ENCODE measurements at places on chromosomes 5 and 9.

GRCh38 chr5:150562832-150563231, 54.9 kb downstream of the NDST1 start:
- peak; percentile 68 for DNase-seq

GRCh38 chr9:100350188-100350587, 2.6 kb downstream of the TEX10 start:
- no peak for DNase-seq

DNA sequence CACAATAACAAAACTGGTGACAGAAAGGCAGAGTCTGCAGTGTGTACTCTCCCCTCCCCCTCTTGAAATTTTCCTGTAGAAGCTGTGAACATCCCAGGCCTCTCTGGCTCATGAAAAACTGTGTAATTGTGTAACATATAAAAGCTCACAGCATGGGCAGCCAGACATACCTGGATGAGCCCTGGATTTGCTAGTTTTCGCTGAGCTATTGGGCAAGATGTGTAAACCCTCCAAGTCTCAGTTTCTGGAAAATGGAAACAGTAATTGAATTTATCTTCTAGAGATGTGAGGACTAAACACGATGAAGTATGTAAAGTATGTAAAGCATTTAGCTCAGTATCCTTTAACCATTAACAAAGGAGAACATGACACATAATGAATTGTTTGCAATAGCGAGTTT, 143.2 kb upstream of the ANKH start:
- DNase-seq = no peak

GRCh38 chr9:108356806-108357205, 499.0 kb downstream of the ACTL7B start:
- DNase-seq = peak; percentile 11

GRCh38 chr9:129665814-129666520, 520 bp downstream of the PRRX2 start:
- DNase-seq = no peak

- no peak for DNase-seq
These were observed 197.4 kb upstream of the ELL2 start for GRCh38 chr5:96159043-96159442.

DNA sequence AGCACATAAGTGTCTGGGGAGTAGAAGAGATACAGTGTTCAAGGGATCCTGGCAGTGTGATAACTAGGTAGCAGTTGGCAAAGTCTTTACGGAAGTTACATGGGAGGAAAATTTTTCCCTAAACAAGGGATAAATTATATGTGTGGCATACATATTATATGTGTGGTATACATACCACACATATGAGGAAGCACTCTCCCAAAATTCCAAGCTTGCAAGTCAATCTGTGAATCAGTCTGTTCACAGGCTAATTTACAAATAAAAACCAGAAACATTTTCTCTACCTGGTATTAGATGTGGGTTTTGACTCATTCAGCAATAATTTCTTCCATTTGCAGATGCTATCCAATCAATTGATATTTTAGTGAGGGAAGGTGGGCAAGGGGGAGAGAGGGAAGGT, 110.0 kb downstream of the ISOC1 start:
- no peak for DNase-seq

GRCh38 chr5:55096182-55096581, 6.3 kb upstream of the GZMA start:
- no peak for DNase-seq

GRCh38 chr5:124883681-124884080, 137.2 kb upstream of the ZNF608 start:
- DNase-seq = no peak

- DNase-seq = peak; percentile 31
These were observed 513 bp downstream of the FAM193B start for GRCh38 chr5:177553671-177554429.

DNA sequence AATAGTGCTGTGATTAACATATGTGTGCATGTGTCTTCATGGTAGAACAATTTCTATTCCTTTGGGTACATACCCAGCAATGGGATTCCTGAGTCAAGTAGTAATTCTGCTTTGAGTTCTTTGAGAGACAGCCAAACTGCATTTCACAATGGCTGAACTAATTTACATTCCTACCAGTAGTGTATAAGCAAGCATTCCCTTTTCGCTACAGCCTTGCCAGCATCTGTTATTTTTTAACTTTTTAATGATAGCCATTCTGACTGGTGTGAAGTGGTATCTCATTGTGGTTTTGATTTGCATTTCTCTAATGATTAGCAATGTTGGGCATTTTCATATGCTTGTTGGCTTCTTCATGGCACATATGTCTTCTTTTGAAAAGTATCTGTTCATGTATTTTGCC, 308.5 kb downstream of the ARRDC3 start:
- peak; percentile 60 for DNase-seq

DNA sequence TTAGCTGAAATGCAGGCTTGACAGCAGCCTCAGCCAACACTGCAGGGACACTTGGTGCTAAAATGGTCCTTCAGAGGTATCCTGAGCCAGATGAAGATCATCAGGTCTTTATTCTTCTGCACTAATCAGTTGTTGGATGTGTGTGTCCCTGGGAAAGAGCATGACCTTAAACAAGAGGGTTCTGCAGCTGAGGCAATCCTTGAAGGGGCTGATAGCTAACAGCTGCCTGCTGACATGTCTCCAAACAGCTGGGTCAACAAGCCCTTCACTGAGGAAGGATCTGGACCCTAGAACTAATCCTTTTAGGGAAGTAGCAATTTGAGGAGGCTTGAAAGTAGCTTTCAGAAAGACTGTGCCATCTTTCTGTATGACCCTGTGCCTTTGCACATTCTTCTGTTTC, 376.3 kb upstream of the ACTBL2 start:
- no peak for DNase-seq

- DNase-seq = no peak
These were observed 22.4 kb upstream of the LTC4S start for GRCh38 chr5:179771311-179771895.

DNA sequence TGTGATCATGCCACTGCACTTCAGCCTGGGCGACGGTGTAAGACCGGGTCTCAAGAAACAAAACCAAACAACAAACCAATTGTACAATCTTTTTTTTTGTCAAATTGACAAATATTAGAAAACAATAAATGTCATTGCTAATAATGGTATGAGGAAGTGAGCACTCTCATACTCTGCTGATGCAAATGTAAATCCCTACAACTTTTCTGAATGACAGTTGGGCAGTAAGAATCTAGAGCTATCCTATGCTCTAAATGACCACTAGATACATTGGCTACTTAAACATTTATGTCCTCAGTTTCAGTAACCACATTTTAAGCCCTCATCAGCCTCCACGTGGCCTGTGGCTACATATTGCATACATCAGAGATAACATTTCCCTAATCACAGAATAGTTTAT, 256.2 kb downstream of the FER start:
- no peak for DNase-seq

GRCh38 chr9:38062106-38062497, 6.9 kb downstream of the SHB start:
- no peak for DNase-seq

- peak; percentile 25 for DNase-seq
These were observed 154.4 kb downstream of the ZSWIM6 start for GRCh38 chr5:61486476-61486875.

- DNase-seq = peak; percentile 88
These were observed 19.4 kb downstream of the CSF1R start for GRCh38 chr5:150066901-150067396.

DNA sequence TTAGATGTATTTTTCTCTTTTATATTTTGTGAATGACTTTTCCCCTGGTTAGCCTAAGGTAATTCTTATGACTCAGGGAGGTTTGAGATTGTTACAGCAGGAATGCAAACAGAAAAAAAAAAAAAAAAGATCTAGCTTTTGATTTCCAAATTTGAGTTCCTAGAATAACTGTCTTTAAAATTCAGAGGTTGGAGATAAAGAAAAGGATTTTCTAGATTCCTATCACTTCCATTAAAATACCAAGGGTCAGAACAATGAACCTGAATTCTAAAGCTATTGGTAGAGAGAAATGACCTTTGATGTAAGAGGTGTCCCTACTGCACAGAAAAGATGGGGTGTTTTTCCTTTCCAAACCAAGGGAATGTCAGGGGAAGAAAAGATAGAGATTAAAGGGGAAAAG, 262.5 kb downstream of the DOCK8 start:
- DNase-seq = peak; percentile 16

- no peak for DNase-seq
These were observed 357.8 kb downstream of the ICE1 start for GRCh38 chr5:5780253-5780652.
